ENCODE measurements at places on chromosomes 4 and X.

- peak; percentile 92 for DNase-seq
Observed at GRCh38 chrX:65750674-65751469, 83.4 kb downstream of the MSN start.

- DNase-seq: no peak
Observed at GRCh38 chrX:86348669-86349068, 200.4 kb downstream of the DACH2 start.

GRCh38 chr4:130238121-130238520 lies 1142.2 kb downstream of the C4orf33 start:
- no peak for DNase-seq

- peak; percentile 95 for DNase-seq
Observed at GRCh38 chr4:80201252-80202151, 4.2 kb downstream of the PRDM8 start.

DNA sequence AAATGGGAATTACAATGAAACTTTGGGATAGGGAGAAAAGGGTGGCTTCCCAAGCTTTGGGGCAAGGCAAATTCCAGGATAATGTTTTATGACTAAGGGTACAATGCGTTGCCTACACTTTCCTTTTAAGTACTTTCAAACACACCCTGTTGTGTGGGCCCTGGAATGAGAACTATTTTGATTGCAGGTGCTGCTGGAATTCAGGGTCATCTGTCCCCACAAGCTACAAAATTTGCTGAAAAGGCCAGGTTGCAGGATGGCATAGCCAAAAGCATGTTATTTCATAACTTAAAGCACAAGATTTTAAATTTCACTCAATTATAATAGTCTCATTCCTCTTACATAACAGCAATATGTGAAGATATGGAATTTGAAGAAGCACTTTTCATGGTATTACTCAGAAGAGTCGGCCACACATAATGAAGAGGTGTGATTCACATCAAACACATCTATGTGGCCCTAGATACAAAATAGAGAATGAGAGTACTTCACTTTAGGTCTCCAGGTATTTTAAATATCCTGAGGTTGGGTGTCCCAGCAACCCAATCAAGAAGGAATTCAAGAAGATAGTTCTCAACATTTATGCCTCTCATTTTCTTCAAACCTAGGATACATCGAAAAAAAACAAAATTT lies 89.3 kb downstream of the APBB2 start:
- DNase-seq: no peak

- DNase-seq: no peak
Observed at GRCh38 chr4:112736718-112737135, 99.8 kb downstream of the LARP7 start.

DNA sequence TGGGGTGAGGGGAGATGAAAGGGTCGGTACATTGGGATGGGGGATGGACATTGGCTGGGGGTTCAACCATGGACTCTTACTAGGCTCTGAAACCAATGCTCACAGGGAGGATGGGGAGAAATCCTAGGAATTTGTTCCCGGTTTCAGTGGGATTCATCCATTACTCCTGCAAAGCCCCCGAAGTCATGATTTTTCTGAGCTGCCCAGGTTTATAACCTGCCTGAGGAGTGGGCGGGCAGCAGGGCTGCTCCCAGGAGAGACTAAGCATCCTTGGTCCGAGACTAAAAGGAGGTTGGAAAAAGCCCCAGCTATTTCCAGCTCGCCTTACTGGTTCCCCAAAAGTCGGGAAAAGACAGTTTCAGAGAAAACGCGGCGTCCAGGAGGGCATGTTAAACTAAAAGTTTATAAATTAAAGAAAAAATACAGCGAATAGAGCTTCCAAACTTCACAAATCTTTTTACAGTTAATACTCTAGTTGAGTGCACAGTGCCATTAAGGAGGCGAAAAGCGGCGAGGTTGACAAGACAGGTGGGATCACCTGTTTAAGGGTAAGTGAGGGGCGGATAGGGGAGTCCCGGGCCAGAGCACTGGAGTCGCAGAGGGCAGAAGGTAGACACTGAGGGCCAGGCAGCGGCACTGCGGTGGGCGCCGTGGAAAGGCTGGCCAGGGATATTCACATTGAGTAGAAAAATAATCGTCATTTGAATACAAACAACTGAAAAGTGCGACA lies 3.7 kb downstream of the NKX3-2 start:
- DNase-seq: no peak

- no peak for DNase-seq
Observed at GRCh38 chrX:135396109-135396508, 25.6 kb upstream of the SMIM10L2A start.

- no peak for DNase-seq
Observed at GRCh38 chr4:119206178-119206577, 6.3 kb upstream of the USP53 start.

GRCh38 chr4:86640469-86640868 lies 46.4 kb downstream of the PTPN13 start:
- no peak for DNase-seq

GRCh38 chrX:64894454-64895038 lies 81.7 kb downstream of the ZC4H2 start:
- peak; percentile 26 for DNase-seq

- peak; percentile 28 for DNase-seq
Observed at GRCh38 chr4:179307297-179308136, 1865.3 kb upstream of the AGA start.

DNA sequence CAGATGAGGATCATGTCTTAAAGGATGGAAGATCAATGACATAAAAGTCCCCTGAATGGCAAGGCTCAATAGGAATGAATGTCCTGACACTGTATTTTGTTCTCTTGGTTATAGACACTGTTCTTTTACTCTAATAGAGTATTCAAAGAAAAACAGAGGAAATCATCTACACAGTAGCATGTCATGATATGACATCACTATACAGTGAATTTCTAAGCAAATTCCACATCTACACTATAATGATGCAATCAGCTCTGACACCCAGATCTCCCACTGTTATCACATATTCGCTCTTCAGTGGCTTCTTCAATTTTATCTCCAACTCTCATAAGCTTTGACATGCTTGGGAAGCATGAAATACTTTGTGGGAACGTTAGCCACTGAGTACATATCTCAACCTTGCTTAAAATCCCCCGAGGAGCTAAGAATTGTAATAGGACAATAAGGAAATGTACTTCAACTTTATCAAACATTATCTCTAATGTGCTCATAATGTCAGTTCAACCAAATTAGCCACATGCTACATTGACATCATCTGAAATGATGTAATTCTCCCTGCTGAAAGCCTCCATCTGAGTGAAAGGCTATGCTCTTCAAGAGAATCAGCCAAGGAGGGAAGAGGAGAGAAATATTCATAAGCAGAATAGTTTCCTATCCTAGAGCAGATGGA lies 139.6 kb upstream of the PTCHD1 start:
- no peak for DNase-seq

- no peak for DNase-seq
Observed at GRCh38 chrX:136765821-136766356, 14.8 kb downstream of the ARHGEF6 start.

DNA sequence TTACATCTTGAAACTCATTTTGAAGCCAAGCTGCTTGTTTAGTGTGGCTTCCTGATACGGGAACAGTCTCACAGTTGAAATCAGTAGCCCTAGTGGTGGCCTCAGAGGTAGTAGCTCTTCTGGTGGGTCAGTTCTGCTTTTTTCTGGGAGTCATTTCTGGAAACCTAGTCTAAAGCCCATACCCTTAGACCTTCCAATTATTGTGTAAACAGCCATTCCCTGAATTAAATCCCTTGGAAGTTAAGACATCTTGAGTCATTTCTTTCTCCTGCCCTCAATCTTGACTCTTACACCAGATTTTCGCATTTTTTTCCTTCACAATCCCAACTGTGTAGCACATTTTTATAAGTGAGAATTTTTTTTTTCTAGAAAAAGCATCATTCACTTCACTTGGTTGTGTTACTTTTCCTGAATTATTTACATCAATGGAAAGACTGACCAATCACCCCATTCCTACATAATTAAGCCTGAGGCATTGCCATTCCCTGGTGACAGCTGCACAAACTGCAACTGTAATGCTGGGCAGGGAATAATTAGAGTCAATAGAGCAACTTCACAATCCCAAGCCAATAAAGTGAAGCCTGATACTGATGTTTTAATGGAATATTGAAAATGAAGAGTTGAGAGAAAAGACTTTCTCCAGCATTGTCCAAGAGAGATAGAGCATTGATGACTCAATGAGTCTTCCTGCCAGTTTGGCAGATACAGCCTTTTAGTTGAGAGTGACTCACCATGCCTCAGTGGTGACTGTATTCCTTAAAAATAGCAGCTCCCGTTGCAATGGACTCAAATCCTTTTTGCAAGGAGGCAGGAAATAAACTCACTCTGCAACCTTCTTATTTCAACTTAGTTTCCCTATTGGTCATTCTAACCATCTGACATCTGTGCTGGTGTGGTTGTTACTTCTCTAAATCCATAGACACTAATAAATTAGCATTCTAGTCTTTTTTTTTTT lies 13.0 kb upstream of the SEPSECS start:
- peak; percentile 81 for DNase-seq

DNA sequence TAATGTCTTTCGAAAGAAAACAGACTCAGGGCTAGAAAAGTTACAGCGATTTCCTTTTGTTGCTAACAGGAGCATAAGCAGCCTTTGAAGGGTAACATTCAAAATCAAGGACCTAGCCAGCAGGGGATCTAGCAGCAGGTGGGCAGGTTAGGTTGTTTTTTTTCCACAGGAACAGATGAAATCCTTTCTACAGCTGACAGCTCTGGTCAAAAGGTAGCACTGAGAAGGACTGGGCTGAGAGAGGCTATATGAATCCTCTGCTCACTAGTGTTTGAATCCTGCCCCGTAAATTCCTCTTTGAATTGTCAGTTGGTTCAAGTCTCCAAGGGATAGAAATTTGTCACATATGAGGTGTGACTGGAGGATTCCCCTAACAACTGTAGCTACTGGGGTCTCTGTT lies 188.2 kb downstream of the SH2D1A start:
- no peak for DNase-seq

- DNase-seq: no peak
Observed at GRCh38 chr4:89111833-89112563, 665 bp downstream of the TIGD2 start.

- no peak for DNase-seq
Observed at GRCh38 chr4:1794809-1795298, 1.8 kb downstream of the FGFR3 start.

DNA sequence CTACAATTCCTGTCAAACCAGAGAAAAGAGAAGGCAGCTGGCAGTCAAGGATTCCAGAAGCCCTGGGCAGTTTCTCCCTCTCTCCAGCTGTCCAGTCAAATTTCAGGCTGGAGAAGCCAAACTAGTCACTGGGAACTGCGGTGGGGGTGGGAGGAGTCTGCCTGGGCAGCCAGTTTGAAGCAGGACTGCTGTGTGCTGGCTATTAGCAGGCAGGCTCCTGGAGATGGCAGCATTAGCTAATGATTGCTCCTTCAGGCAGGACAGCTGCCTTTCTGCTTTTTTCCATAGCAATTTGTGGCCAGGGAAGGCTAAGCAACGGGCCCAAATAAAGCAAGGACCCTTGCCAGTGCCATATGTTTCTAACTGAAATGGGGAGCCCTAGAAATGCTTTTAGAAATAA lies 44.7 kb upstream of the FGF13 start:
- no peak for DNase-seq

- DNase-seq: no peak
Observed at GRCh38 chrX:41351923-41352322, 18.0 kb downstream of the DDX3X start.

DNA sequence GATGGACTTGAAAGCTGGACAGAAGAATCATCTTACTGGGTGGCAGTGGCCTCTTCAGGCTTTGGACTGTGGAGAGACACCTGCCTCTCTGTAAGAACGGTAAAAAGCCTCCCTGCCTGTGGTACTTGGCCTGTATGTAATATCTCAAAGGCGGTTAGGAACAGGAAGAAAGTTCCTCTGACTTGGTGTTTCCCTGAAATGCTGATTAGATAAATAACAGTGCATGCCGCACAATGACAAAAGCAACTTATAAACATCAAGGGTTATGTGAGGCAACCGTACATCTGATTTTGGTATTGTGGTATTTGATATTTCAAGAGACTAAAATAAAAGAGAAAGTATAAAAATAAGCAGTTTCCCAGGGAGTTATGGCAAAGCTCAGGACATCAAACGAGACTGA lies 92.4 kb upstream of the SORBS2 start:
- no peak for DNase-seq

DNA sequence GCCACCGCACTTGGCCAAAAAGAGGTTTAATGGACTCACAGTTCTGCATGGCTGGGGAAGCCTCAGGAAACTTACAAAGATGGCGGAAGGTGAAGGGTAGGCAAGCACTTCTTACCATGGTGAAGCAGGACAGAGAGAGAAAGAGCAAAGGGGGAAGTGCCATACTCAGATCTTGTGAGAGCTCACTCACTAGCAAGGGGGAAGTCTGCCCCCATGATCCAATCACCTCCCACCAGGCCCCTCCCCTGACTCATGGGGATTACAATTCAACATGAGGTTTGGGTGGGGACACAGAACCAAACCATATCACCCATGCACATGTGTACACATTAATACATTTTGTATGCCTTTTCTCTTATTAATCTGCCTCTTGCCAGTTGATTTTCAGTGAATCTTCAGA lies 77.2 kb upstream of the HSD17B10 start:
- DNase-seq: peak; percentile 52

DNA sequence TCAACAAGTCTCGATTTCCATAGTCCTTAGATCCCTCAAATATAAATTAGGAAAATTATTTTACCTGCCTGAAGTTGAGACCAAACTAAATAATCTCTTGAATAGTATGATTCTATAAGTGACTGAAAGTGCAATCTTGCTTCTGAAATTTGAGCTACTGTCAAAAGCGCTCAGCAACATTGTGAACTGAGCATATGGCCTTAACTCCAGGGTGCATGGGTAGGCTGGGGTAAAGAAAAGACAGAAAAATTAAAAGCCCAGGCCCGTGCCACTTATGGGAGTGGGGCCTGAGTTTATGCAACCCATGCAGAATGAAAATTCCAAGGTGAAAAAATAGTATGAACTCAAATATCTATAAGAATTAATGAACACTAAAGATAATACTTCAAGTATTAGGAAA lies 9.8 kb downstream of the PGRMC2 start:
- DNase-seq: no peak

DNA sequence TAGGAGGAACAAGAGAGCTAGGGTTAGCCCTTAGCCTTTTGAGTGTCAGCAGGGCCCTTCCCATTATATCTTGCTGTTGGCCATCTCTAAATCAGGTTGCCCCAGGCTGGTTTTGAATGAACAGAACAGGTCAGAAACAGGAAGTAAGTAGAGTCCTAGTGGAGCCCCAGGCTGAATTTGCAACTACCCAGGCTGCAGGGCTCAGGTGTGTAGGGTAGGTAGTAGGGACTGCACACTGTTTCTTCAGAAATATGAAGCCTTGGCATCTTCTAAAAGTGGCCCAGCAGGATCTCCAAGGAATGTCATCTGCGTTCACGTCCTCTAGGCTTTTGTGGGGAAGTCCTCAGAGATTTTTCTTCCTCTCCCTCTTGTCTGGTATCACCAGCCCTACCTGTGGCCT lies 90.2 kb downstream of the ADGRG4 start:
- no peak for DNase-seq

- DNase-seq: peak; percentile 12
Observed at GRCh38 chr4:47519239-47519883, 34.3 kb downstream of the ATP10D start.

- DNase-seq: no peak
Observed at GRCh38 chrX:107709266-107709806, 66.3 kb downstream of the TSC22D3 start.

Data from Kasumi-1 (cell line).